NCI-H446 treated with DMSO at 0.1 percent for 48 hours (cell line): ENCODE measurements at places on chromosomes 3 and 15.

- DNase-seq, result no peak
Measured at GRCh38 chr3:29493109-29493508, 212.2 kb downstream of the RBMS3 start.

DNA sequence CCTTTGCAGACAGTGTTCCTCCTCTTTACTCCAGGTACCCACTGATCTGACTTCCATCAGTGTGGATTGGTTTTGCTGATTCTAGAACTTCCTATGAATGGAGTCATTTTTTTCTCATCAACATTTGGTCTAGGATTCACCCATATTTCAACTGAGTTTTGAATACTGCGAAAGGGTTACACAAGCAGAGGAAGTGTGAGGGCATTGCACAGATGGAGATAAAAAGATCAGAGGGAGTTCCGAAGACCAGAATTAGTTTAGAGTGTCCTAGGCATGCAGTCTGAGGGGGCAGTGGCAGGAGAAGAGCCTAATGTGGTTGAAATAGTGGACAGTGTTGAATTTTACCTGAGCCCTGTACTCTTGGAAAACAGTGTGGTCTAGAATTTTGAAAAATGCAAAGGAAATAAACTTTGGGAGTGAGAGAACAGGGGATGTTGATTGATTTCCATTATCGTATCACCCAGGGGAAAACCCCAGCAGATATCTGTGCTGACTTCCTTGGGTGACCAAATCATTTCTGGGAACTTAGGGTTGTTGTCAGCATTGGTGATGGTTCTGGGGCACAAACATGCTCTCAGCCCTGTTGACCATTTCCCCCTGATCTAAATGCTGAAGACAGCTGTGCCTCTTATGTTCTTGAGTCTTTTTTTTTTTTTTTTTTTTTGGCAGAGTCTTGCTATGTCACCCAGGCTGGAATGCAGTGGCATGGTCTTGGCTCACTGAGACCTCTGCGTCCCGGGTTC, 327.4 kb upstream of the LRRFIP2 start:
- DNase-seq, result no peak

- DNase-seq, result no peak
Measured at GRCh38 chr3:99690761-99691369, 52.5 kb downstream of the COL8A1 start.

GRCh38 chr3:162538491-162538890, 1041.9 kb downstream of the OTOL1 start:
- no peak for DNase-seq

DNA sequence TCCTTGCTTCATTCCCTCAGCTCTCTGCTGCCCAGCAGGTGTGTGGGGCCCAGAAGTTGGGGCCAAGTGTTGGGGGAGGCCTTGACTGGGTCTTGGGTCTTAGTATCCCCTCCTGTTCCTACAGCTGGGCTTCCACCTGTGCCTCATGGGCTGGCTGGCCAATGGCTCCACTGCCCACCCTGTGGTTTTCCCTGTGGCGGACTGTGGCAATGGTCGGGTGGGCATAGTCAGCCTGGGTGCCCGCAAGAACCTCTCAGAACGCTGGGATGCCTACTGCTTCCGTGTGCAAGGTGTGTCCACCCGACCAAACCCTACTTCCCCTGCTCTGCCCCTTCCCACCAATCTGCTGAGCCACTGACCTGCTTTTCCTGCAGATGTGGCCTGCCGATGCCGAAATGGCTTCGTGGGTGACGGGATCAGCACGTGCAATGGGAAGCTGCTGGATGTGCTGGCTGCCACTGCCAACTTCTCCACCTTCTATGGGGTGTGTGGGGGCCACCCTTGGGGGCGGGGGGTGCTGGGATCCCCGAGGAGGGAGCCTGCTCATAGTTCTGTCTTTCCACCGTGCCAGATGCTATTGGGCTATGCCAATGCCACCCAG, 10.9 kb downstream of the NT5DC2 start:
- no peak for DNase-seq

GRCh38 chr3:152564459-152564858, 270.5 kb upstream of the P2RY1 start:
- no peak for DNase-seq

GRCh38 chr15:74170875-74171578, 2.5 kb upstream of the ISLR start:
- DNase-seq, result no peak

DNA sequence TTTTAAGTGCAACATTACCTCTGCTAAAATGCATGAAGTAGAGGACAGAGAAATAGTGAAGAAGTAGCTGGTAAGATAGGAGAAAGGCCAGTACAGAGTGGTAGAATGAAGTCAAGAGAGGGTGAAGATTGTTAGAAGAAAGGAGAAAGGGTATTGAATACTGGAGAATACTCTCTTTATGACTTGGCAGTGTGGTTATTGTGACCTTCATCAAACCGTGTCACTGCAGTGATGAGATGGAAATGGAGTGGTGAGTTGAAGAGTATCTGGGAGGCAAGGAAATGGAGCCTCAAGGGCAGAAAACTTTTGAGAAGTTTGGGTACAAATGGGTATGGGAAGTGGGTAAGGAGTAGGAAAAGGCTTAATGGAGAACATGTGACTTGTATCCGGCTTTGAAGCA, 24.7 kb downstream of the MINDY2 start:
- no peak for DNase-seq

DNA sequence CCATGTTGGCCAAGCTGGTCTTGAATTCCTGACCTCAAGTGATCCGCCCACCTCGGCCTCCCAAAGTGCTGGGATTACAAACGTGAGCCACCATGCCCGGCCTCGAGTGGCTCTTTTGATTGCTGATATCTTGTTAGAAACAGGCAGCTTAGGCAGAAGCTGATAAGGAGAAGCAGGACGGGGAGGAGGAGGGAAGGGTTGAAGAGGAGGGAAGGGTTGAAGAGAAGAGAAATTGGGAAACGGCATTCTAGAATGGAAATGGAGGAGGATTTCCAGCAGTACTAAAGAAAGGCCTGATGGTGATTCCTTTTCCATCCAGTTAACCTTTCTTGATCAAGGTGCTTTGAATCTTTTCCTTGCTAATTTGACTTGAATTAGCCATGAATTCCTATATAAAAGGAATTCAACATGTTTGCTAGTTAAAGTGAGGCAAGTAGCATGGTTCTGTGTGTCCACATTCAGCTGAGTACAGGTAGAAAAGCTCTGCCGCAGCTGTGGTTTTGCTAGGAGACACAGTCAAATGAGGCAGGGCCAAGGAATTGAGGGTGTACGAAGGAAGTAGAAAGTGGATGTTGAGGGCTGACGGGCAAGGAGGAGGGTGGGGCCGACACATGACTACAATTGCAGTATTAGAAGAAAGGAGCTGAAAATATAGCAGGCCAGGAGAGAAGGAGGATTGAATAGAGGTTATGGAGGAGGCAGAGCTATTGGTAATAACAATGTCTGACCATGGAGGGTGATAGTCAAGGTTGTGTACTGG, 27.2 kb upstream of the ATP1B3 start:
- no peak for DNase-seq

DNA sequence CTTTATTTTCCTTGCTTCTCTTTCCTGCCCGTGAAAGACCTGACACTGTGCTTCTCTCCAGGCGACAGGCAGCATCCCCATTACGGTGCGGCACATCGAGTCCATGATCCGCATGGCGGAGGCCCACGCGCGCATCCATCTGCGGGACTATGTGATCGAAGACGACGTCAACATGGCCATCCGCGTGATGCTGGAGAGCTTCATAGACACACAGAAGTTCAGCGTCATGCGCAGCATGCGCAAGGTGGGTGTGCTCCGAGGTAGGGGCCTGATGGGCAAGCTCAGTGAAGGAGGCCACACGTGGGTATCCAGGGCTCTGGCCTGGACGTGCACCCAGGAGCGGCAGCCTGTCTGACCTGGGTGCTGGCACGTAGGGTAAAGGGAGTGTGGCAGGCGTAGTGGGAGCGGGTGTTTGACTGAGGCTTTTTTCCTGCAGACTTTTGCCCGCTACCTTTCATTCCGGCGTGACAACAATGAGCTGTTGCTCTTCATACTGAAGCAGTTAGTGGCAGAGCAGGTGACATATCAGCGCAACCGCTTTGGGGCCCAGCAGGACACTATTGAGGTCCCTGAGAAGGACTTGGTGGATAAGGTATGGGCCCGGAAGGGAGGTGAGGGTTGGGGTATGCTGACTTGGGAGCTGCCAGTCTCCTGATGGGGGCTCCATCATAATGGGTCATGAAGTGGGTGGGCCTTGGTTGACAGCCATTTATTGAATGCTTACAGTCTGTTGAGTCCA, 8.2 kb upstream of the PODXL2 start:
- no peak for DNase-seq

DNA sequence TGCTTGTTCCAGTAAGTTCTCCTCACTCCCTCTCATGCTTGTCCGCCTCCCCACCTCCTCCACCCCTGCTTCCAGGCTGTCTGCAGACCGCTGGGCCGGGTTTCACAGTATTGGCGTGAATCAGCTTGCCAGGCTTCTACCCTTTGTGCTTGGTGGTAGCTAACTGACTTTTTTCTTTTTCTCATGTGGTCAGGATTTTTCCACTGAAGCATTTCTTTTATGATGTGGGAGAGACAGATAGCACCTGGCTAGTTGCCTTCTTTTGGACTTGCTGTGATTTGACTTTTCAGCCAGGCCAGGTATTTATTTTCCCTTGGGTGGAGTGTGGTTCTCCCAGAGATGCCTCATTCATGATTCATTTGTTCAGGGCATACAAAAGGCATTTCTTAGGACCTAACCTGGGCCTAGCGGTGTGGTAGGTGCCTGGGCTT, 60.6 kb downstream of the ST6GAL1 start:
- DNase-seq, result no peak

GRCh38 chr15:55407498-55408011, 604 bp downstream of the CCPG1 start:
- DNase-seq, result no peak

DNA sequence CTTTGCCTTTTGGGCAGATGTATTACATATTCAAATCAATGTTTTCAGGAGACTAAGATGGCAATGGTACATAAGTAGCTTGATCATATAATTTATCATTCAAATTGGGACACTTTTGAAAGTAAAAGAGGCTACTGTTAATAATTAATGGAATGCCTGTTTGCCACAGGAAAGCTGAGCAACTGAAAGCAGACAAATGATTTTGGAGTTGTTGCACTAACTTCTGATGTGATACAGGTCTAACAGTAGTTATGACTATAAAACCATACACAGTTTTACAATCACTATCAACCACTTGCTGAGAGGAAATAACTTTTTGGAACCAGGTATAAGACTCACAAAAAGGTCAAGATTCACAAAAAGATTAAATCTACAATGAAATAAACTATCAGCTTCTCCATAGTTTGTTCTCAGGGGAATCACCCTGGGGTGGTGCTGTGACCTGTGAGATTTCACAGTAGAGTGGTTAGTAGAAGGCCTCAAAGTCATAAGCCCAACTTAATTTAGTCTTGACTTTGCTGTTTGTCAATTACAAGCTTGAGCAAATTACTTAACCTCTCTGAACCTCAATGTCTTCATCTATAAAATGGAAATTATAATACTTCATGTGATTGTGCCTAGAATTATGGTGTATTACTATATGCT, 42.7 kb downstream of the HHLA2 start:
- DNase-seq, result no peak

DNA sequence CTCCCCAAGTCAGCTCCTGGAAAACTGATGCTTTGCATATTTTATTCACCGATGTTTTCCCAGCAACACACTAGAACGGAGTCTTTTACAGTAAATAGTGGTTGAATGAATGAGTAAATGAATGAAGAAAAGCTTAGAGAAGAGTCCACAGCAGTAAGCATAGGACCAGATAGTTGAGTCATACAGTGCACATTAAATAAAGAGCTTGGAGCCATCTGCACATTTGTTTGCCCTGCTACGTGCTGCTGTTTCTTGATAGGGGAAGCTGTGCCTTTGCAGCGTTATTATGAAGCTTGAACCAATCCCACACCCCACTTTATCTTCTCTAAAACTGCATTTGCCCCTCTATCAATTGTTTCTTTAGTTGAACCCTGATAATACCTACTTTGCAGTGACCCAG, 1.2 kb downstream of the FAM98B start:
- DNase-seq, result no peak

- DNase-seq, result no peak
Measured at GRCh38 chr3:147758771-147759170, 349.6 kb downstream of the ZIC1 start.

DNA sequence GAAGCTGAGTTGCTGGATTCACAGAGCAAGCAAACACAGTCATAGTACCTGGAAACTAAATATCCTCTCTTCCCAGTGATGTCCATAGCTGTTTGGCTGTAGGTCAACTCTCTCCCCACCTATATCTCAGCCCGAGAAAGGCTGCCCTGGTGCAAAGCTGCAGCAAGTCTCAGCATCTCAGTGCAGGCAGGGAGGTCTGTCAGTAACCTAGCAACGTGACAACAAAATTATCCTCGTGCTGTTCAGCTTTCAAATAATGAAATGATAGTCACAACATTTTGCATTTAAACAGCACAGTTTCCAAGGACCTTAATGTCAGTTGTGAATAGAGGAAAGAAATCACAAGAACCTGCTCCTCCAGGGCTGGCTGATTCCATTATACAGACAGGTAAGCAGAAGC, 83.6 kb downstream of the CHST2 start:
- DNase-seq, result no peak

GRCh38 chr3:65888980-65889706, 149.6 kb downstream of the MAGI1 start:
- no peak for DNase-seq

- no peak for DNase-seq
Measured at GRCh38 chr3:188257384-188258026, 103.5 kb downstream of the LPP start.

DNA sequence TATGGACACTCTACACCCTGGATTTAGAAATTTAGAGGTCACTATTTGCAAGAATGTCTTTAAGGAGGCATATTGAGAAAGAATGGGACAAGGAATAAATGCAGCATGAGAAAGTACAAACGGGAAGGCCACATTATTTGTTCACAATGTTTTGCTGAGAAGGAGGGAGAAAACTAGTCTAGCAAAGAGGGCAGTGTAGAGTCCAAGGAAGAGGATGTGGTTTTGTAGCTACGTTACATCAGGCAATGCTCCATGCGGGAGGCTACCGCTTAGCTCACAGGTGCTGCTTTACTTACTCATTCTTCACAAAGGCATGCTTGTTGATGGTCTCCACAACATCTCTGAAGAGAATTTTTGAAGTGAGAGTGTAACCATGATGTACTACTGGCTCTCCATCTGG, 191.1 kb downstream of the PLCH1 start:
- DNase-seq, result no peak

DNA sequence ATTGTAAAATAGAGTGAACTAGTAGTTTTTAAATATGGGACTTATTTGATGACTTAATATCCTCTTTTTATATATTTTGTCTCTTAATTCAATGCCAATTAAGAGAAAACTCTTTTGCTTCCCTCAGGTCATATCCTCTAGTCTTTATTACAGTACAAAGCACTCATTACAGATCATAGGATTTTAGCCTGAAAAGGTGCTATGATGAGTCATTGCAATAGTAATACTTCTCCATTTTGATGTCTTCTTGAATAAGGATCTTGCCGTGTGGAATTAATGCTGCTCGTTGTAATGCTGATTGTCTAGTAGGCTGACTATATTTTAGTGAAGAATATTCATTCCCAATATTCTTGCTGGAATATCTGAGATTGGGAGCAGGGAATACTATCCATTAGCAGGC, 612.2 kb upstream of the GOLIM4 start:
- DNase-seq, result no peak

- DNase-seq, result no peak
Measured at GRCh38 chr15:92661956-92662355, 6.4 kb upstream of the FAM174B start.

- no peak for DNase-seq
Measured at GRCh38 chr15:99452728-99453636, 112.8 kb upstream of the MEF2A start.
